DMS 273 treated with DMSO at 0.1 percent for 48 hours (cell line): ENCODE measurements at places on chromosomes 5 and 9.

GRCh38 chr5:63310644-63311043 lies 651.6 kb downstream of the HTR1A start:
- DNase-seq, result no peak

GRCh38 chr9:137161558-137162486 lies 8.0 kb downstream of the LRRC26 start:
- no peak for DNase-seq

- DNase-seq, result no peak
These were observed 17.4 kb downstream of the MGAT1 start for GRCh38 chr5:180785121-180785781.

- no peak for DNase-seq
These were observed 566 bp upstream of the ALDH7A1 start for GRCh38 chr5:126595486-126596083.

- DNase-seq, result no peak
These were observed 48.6 kb upstream of the IZUMO3 start for GRCh38 chr9:24594234-24594850.

GRCh38 chr9:14023285-14023684 lies 290.7 kb downstream of the NFIB start:
- no peak for DNase-seq

GRCh38 chr5:12330993-12331588 lies 426.8 kb upstream of the CTNND2 start:
- DNase-seq, result no peak

GRCh38 chr9:121736934-121737462 lies 85.6 kb downstream of the DAB2IP start:
- DNase-seq, result no peak

DNA sequence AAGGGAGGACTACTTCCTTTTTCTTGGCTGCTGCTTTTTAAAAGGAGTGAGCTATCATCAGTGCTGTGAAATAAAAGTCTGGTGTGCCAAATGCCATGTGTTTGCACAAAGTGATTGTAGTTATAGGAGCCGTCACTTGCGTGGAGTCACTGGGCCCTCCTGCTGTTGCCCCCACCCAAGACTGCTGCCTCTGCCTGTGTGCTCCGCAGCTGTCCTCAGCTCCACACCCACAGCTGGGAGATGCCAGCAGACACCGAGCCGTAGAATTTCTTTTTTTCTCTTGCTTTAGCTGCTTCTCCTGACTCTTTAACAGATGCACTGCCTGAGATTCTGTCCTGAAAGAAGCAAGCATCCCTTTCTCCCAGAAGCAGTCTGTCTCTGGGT lies 9.8 kb upstream of the GLE1 start:
- no peak for DNase-seq

DNA sequence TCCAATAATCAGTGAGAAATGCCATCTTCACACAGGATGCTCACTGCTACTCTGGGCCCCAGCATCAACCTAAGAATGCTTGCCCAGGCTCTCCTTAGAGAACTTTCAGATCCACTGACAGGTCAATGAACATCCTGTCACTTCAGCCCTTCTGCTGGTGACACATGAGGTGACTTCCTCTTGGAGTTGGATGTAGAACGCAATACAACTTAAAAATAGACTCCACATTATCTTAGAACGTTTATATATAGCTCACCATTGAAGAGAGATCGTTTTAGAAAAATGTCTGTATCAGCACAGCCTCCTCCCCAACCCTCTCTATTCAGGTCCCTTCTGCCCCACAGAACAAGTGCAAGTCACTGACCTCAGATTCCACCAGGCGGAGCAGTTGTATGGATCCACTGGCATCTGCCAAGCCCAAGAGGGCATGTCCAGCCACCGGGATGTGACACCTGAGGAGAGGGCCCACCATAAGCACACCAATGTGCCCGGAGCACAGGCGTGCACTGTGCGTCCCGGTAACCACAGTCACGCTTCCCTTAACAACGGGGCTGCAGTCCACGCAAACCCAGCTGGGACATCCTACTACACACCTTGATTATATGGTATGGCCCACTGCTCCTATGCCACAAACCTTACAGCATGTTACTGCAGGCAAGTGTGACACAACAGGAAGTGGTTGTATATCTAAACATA lies 2.9 kb downstream of the DPH7 start:
- DNase-seq, result no peak

- no peak for DNase-seq
These were observed 1.5 kb upstream of the TTC39B start for GRCh38 chr9:15308511-15308910.

DNA sequence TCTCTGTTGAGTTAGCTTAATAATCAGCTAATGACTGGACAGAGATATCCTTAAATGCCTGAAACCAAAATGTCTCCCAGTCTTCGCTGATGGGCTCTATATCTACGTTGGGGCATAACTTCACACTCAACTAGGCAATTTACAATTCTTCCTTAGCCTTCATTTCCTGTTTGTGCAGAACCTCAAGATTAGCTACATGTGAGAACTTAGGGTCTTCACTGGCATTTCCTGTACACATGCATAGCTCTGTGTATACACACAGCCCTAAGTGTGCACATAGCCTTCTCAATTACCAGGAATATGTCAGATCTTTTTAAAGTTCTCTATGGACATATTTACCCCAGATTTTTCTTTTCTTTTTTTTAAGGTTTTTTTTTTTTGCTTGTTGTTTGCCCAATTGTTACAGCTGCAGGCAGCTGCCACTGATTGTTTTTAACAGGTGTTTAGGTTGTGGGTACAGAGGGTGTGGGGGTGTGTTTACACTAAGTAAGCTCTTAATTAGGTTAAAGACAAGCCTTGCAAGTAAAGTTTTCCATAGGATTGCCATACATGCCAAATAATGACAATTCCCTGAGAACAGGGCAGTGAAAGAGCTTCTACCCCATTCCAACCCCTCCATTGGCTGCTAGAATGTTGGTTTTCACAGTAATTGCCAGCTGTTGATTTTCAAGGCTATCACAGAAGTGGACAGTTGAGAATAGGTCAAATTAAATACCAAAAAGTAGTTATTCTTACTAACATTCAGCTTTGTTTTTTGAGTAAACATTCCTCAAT lies 441.0 kb downstream of the TLE4 start:
- no peak for DNase-seq

- no peak for DNase-seq
These were observed 59.4 kb upstream of the GNA14 start for GRCh38 chr9:77707383-77708063.

GRCh38 chr5:59519338-59519737 lies 374.2 kb downstream of the PDE4D start:
- no peak for DNase-seq

GRCh38 chr9:125821078-125821477 lies 73.9 kb downstream of the PBX3 start:
- no peak for DNase-seq

DNA sequence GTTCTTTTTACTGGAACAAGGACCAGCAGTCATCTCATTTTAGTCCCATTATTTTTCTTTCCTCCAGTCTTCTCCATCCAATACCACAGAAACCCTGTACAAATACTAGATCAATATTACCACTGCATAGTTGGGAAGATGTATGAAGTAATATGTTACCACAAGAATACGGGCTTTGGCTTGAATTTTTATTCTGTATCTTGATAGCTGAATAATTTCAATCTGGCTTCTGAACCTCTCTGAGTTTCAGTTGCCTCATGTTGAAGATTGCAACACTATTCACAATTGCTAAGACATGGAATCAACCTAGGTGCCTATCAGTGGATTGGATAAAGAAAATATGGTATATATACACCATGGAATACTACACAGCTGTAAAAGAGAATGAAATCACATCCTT lies 82.9 kb downstream of the SGCD start:
- DNase-seq, result no peak

- no peak for DNase-seq
These were observed 308.1 kb upstream of the MPDZ start for GRCh38 chr9:13587571-13587970.

- no peak for DNase-seq
These were observed 400.7 kb downstream of the KIAA0825 start for GRCh38 chr5:94217745-94218144.

GRCh38 chr9:37369671-37370070 lies 52.8 kb upstream of the GRHPR start:
- DNase-seq, result no peak

DNA sequence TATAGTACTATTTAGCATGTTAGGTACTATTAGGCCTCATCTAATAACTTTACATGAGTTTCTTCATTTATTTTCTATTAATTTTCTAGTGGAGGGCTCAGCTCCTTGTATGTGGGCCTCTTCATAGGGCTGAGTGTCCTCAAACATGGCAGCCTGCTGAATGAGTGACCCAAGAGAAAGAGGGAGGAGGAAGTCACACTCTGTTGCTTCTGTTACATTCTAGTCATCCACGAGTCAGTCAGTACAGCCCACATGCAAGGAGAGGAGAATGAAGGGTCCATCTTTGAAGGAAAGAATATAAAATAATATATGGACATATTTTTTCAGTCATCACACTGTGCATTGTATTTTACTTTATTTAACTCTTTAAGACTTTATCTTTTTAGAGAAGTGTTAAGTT lies 66.6 kb upstream of the NR3C1 start:
- DNase-seq, result no peak

DNA sequence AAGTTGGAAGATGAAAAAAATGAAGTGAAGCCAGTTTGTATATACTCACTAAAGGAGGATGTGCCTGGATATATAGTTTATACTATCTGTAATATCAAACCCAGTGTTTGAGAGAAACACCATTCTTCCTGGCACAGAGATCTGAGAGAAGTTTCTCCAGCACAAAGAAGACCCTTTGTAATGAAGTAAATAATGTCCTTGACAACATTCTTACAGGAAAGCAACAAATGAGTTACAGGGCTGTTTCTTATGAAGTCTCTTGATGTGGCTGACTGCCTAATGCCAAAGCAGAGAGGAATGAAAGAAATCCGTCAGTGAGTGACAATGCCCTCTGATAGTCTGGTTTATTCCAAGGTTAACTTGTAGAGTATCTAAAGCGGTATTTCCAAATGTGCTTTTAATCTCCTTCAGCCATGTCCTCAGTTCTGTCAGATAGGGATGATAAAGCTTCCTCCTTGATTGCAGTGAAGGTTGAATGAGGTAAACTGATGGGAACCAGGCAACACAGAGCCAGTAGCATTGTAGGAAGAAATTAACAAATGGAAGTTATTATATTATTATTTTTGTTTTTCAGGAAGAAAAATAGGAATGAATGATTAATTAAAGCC lies 123.1 kb upstream of the ZNF608 start:
- DNase-seq, result no peak

- DNase-seq, result no peak
These were observed 75.0 kb downstream of the CAVIN4 start for GRCh38 chr9:100652850-100653249.

- no peak for DNase-seq
These were observed 227.9 kb upstream of the TARS1 start for GRCh38 chr5:33212900-33213299.

- peak; percentile 7 for DNase-seq
These were observed 126.7 kb upstream of the GRHPR start for GRCh38 chr9:37295796-37296195.

- no peak for DNase-seq
These were observed 52.6 kb upstream of the ARAP3 start for GRCh38 chr5:141734501-141735229.

GRCh38 chr9:119304555-119304954 lies 64.7 kb downstream of the BRINP1 start:
- DNase-seq, result no peak

- DNase-seq, result no peak
These were observed 2.0 kb downstream of the AK3 start for GRCh38 chr9:4738866-4739586.

DNA sequence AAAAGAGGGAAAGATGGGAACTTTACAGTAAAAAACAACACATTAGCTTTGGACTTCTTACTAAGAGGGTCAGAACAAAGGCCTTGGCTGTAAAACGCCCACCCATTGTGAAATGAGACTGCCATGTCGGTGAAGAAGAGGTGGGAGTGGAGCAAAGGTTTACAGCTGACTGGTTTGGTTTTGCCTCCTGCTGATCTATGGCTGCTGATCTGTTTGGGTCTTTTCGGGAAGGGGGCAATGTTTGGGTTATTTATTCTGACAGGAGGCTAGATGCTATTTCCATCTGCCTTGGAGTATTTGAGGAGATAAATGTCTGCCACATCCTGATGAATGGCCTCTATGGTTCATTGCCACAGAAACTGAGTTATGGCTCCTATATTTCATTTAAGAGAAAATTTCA lies 408.7 kb downstream of the TLE4 start:
- DNase-seq, result no peak

DNA sequence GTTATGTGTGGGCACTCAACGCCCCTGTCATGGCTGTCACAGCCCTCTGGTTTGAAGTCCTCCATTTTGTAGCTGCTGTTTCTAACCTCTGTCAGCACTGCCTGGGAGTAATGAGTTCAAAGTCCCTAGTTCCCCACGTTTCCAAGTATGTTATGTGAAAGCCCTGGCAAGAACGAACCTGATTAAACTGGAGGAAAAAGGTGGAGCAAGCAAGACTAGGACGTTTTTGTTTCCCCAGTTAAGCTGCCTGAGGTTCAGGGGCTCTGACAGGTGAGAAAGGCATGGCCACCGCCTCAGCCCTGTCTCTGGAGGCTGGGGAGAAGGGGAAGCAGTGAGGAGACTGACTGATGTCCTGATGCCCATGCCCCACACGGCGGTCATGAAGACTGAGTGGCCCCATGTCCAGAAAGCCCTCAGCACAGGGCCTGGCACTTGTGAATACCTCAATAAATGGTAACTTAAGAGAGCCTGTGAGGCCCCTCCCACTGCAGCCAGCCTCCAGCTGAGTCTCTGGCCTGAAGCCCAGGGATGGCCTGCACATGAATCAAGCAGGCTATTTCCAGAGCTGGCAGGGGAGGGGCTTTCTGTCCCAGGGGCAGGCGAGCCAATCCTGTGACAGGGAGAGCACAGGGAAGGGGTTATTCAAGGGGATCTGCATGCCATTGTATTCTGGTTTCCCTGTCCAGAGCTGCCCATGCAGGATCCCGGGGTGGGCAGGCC lies 61.8 kb downstream of the PFDN1 start:
- DNase-seq, result peak; percentile 56

DNA sequence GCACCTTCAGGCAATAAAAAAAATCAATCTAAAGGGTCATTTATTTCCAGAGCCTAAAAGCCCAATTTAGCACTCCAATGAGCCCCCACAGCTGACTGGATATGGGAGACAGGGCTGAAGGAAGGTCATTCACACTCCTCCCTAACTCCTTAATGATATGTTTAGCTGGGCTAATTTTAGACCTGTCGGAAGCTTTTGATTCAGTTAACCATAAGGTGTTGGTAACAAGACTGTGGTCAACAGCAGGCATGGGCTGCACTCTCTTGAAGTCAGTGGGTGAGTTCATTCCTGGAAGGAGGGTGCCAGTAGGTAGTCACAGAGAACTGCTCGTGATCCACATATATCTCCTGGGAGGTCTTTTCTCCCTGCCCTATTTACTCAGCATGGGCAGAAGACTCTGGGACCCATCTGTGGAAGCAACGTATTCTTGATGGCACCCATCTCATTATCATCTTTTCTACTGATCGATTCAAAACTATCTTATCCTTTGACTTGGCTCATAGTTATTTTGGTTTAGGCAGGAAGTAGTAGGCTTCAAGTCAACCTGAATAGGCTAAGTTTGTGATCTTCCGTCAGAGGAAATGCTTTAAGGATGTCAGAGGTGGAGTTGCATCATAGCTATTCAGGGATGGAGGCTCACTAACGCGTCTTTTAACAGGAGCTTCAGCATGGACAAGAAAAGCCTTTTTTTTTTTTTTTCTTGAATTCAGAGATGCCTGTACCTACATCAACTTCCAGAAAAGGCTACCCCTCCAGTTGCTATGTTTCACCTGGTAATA lies 367.7 kb upstream of the SLC30A5 start:
- no peak for DNase-seq

- no peak for DNase-seq
These were observed 3.8 kb downstream of the FAM219A start for GRCh38 chr9:34454571-34455065.
